ENCODE measurements at places on chromosomes 6 and 20.

- DNase-seq = no peak
Observed at GRCh38 chr6:117733341-117733740, 58.1 kb downstream of the NUS1 start.

DNA sequence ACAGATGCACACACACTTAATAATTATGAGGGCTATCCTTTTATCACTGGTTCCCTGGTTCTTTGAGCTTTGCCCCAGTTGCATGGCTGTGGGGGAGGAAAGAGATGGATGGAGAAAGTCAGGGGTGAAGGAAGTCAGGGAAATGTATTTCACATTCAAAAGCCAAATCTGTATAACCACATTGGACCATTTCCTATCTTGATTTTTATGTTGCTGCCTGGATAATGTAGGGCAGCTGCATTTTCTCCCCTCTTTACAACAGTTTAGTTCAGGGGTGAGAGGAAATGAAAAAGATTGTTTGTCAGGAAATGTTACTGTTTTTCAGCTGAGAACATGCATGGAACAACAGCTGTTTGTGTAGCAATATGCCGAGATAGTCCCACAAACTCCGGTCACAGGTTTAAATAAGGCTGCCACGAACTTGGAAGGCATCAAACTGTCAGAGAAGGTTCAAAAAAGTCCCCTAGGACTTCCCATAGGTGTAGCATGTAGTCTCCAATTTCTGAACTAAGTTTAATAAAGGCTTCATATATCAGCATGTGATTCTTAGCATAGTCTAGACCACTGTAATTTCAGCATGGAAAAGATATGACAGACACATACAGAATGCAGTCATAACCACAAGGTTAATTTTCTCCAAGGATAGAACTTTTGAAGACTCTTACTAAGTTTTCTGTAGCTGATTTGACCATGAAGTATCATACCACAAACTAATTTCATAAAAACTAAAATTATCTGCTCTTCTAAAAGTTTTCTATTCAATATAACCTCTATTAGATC, 82.1 kb upstream of the COL21A1 start:
- no peak for DNase-seq

DNA sequence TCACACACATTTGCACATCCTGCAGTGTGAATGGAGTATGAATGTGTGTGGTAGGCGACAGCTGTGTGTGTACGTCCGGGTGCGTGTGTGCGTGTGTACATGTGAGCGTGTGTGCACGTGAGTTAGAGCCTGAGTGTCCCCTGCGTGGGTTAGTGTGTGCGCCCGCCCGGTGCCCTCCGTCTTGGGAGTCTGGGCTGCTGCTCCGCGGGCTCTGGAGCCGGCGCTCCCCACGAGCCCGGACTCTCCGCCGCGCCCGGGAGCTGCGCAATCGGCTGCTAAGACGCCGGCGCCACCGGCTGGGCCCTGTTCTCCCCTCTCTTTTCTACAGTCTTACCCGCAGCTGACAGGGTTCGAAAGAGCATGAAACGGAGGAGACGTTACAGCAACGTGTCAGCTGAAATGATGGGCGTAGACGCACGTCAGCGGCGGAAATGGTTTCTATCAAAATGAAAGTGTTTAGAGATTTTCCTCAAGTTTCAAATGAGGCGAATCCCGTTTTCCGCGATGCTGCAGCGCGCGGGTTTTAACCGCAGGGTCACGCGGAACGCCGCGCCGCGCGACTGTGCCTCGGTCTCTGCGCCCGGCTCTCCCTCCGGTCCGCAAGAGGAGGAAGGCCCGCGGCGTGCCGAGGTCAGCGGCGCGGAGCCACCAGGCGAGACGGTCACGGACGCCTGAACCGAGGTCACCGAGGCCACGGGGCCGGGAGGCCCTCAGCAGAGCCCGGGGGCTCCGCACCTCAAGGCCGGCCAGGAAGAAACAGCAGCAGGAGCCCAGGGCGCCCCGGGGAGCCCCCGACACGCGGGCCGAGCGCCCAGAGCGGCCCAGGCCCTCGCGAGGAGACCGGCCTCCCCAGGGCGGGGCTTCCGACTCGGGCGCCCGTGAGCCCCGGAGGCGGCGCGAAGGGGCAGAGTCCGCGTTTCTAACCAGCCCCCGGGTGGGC, 95.3 kb upstream of the BHLHE23 start:
- DNase-seq = peak; percentile 52

DNA sequence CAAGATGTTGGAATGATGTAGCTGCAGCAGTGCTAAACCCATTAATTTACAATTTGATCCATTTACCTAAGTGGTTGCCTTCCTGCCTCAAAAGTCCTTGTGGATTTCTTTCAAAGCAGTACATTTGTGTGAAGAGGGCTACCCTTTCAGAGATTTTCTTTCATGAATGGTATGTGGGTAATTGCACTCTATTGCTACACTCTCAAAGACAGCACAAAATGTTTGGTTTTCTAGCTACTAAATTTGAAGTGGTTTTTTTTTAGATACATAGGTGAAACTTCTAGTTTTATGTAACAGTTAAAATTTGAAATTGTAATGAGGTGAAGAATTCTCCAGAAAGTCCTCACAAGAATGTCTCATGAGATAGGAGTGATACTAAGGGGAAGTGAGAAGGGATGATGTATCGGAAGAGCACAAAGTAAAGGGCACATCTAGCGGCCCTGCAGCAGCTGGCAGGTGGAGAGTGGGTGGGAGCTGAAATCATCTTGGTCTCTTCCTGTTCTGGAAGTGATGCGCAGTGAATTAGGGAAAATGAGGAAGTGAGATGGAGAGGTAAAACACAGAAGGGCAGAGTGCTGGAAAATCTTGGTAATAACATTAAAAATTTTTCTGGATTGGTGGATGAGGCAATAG, 236.8 kb upstream of the MAN1A1 start:
- DNase-seq = no peak

DNA sequence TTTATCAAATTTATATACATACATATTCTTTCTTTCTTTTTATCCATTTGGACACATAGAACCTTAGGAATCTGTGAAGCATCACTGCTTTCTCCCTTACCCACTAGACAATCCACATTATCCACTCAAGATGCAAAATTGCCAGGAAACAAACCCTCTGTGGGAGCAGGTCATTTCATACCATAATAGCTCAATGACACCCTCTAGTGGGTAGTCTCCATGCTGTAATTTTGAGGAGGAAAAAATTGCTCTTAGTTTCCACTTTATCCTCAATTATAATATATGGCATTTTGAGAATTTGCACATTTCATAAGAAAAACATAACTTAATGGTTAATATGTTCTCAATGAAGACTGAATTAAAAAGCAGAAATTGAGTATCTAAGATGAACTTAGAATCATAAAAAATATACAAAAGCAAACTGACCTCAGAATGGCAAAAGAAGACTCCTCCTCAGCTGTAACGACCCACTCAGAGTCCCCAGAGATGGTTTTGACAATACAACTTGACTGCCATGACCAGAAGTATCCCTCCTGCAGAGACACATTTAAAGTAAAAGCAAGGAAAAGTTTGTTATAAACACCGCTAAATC, 164.1 kb downstream of the FRK start:
- no peak for DNase-seq

- no peak for DNase-seq
Observed at GRCh38 chr6:164144316-164144715, 729.8 kb downstream of the QKI start.

- DNase-seq = peak; percentile 74
Observed at GRCh38 chr20:59403261-59403961, 103.0 kb downstream of the EDN3 start.

- no peak for DNase-seq
Observed at GRCh38 chr20:34994509-34995131, 39.0 kb downstream of the MYH7B start.

DNA sequence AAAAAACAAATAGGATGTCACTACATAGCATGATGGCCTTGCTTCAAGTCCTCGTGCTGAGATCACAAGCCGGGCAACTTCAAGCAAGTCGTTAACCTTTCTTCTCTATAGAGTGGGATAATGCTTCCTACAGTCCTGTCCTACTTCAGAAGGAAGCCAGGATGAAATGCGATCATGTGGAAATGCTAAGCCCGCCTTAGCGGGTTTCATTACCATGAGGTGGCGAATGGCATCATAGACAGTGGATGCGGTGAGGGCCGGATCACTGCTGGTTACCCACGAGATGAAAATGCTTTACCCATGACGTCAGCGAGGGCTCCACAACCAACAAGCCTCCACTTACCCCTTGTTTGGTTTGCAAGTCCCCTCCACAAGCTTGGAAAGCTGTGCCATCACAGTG, 206.4 kb downstream of the TBXT start:
- DNase-seq = no peak
